DMS53 (cell line): ENCODE measurements at places on chromosomes 7 and 10.

DNA sequence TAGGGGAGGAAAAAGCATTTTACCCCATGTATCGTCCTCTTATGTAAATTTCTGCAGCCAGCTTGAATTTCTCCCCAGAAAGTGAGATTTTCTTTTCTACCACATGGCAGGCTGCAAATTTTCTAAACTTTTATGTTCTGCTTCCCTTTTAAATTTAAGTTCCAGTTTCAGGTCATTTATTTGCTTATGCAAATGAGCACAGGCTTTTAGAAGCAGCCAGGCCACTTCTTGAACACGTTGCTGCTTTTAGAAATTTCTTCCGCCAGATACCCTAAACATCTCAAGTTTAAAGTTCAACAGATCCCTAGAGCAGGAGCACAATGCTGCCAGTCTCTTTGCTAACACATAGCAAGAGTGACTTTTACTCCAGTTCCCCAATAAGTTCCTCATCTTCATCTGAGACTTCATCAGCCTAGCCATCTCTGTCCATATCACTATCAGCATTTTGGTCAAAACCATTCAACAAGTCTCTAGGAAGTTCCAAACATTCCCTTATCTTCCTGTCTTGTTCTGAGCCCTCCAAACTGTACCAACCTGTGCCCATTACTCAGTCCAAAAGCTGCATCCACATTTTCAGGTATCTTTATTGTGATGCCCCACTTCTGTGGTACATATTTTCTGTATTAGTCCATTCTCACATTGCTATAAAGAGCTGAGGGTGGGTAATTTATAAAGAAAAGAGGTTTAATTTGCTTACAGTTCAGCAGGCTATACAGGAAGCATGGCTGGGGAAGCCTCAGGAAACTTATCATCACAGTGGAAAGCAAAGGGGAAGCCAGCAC is 16.3 kb downstream of the EZH2 start:
- DNase-seq = peak; percentile 15

- DNase-seq = no peak
Measured at GRCh38 chr10:43982250-43982649, 333.6 kb upstream of the ZNF32 start.

GRCh38 chr7:84302949-84303348 is 108.4 kb upstream of the SEMA3A start:
- no peak for DNase-seq

DNA sequence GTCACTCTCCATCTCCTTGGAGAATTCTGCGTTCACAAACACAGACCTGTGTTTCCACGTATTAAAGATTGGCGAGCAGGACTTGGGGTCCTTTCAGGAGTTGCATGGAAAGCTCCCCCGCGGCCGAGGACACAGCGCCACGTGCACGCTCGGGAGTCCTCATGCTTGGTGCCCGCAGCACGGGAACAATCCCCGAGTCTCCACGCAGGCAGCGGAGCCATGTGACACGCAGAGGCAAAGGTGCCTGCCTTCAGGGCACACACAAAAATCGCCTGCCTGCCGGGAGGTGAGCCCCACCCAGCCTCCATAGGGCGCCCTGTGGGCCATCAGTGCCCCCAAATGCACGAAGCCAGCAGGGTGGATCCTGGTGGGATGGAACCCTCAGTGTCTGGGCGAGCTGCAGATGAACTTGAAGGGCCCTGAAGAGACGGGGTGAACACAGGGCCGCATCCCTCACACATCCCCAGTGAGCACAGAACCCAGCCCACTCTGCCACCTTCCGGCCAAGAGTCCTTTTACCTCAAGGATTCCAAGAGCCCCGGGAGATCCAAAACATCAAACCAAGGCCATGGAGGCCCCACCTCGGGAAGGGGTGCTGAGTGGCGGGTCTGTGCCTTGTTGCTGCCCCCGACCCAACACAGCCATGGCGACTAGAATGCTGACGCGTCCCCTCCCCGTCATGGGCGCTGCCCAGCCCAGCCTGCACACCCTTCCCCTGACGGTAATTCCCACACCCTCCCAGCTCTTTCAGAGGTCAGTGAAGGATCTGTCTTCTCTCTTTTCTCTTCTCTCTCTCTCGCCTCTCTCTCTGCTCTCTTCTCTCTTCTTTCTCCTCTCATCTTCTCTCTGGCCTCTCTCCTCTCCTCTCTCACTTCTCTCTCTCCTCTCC is 55.9 kb downstream of the CFAP46 start:
- peak; percentile 33 for DNase-seq
